ENCODE measurements at places on chromosomes 2 and 18.

DNA sequence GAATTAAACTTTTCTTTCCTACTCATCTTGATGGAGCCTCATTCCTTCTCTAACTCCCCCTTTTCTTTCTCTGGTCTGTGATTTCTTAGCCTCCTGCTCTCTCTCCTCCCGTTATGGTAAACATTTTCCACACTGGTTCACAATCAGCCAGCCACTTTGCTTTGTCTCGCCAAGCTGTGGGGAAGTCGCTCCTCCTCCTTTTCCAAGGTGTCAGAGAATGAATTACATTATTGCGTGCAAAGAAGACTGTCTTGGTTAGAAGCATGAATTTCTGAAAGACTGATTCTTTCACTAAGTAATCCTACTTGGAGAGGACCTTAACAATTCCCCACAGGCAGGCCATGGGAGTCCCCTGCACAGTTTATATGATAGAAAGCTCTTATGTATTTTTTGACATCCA, 46.1 kb downstream of the RASGRP3 start:
- DNase-seq, result no peak

GRCh38 chr2:214328941-214329340, 81.9 kb upstream of the VWC2L start:
- no peak for DNase-seq

DNA sequence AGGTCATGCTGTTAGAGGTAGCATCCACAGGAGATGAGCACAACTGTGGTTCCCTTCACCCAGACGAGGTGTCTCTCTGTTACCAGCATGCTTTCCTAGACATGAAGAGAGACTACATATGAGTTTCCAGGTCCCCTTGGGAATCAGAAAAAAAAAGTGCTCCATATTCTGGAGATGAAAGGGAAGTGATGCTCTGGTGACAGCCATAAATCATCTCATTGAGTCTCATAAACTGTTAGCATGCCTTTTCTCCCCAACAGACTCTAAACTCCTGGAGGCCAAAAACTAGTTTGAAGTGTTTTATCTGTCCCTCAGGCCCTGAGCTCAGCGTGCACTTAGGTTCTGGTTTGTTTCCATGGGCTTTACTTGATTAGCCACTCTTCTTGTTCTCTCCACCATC, 124.6 kb upstream of the CREB1 start:
- DNase-seq, result no peak

GRCh38 chr2:120984452-120985173, 248.9 kb downstream of the GLI2 start:
- no peak for DNase-seq

DNA sequence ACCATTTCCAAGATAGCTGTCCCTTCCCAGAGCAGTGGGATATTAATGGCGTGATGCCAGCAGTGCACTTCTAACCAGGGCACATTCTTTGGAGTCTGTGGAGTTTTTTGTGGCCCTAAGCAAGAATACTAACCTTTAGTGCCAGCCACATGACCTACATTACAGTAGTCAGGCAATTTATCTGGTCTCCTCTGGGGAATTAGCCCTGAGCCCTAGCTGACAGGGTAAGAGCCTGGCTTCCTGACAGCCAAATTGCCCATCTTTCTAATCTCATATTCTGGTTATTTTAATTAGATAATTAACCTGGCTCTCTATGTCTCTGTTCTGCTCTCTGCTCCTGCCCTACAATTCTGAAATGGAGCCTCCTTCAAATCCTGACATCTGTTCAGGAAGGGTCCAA, 5.2 kb downstream of the PFN4 start:
- DNase-seq, result no peak

DNA sequence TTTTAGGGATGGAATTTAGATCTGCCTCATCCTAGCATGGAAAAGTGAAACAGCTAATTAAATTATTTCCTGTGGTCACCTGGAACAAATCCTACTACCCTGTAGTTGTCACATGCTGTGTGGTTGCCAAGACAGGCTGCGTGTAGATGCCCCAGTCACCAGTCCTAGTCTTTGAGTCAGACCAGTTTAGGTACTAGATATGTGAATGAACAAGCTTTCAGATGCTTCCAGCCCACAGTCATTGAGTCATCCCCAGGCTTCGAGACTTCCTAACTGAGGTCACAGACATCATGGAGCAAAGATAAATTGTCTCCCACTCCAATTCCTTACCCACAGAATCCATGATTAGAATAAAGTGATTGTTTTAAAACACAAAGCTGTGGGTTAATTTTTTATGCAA, 35.8 kb upstream of the GRB14 start:
- DNase-seq, result no peak

- peak; percentile 77 for DNase-seq
Measured at GRCh38 chr2:14635391-14635871, 2.9 kb downstream of the LRATD1 start.

DNA sequence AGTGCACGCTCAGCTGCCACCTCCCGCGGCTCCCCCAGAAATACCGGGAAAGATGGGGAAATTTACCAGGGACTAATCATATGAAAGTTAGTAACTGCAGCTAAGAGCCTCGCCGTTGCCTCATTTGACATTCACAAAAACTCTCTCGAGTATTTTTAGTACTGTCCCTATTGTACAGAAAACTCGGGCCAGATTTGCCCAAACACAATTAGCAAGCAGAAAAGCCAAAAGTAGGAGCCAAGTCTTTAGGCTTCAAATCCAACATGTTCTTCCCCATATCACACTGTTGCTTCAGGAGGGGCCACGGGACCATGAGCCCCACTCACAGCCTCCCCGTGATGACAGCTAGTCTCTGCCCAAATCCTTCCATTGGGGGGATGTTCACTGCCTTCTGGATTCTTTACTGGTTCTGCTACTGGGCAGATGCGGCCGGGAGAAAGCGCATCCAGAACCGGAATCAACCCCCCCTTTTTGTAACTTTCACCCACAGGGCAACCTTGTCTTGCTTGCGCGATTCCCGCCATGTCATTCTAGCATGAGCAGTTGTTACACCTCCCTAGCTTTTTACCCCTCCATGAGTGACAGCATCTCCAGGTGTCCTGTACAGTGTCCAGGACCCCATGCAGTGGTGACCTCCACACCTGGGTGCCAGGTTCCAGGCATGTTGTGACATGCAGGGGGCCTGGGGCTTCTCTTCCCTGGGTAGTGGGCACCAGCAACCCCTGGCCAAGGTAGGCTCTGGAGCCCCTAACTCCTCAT, 35.2 kb downstream of the CENPO start:
- no peak for DNase-seq

GRCh38 chr2:99691926-99692325, 202.1 kb upstream of the REV1 start:
- DNase-seq, result no peak

DNA sequence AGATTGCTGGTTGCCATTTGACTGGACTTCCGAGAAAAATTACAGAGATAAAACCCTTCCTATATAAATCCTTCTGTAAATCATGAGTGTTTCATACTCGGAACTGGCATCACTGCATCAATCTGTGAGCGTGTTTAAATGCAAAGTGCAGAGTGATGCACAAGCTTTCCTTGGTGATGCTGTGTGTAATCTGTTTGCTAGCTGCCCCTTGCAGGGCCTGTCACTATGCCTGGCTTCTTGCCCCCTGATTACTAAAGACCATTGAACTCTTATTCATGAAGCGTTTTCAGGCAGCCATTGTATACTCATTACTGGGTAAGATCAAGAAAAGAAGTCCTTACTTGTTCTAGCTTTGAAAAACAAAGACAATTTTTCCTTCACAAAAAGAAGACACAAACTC, 266.9 kb upstream of the FANCL start:
- DNase-seq, result peak; percentile 8

- no peak for DNase-seq
Measured at GRCh38 chr18:80254971-80255500, 7.7 kb upstream of the PARD6G start.

DNA sequence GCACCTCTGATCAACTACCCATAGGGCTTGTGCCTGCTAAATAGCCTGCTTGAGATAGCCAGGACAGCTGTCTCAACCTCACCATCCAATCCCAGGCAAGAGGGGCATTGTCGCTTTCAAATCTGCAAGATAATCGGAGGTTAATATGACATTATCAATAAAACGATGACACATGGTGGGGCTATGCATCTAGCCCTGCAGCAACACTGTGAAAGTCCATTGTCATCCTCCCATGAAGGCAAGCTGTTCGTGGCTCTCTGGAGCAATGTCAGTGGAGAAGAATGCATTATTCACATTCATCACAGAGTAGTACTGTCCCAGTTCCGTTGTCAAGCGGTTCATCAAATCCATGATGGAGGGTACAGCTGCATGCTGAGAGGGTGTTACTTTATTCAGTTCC, 18.9 kb upstream of the KLHL23 start:
- DNase-seq, result no peak

- no peak for DNase-seq
Measured at GRCh38 chr2:30769891-30770462, 37.3 kb downstream of the CAPN13 start.

DNA sequence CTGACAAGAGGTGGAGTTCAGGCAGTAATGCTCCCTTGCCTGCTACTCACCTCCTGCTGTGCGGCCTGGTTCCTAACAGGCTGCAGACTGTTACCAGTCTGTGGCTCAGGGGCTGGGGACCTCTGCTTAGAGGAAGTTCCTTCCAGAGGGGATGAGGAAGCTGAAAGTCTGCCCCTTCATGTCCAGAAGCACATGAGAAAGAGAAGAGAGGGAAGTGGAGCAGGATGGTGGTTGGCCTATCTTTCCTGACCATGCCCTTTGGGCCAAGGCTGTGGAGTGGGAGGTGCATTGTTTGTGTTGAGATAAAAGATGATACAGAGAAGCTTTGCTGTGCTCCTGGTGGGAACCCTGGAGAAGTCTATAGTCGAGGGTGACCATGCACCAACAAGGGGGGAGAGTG, 112.5 kb downstream of the LPIN1 start:
- DNase-seq, result no peak

GRCh38 chr2:119772128-119772527, 12.4 kb downstream of the PTPN4 start:
- DNase-seq, result no peak

DNA sequence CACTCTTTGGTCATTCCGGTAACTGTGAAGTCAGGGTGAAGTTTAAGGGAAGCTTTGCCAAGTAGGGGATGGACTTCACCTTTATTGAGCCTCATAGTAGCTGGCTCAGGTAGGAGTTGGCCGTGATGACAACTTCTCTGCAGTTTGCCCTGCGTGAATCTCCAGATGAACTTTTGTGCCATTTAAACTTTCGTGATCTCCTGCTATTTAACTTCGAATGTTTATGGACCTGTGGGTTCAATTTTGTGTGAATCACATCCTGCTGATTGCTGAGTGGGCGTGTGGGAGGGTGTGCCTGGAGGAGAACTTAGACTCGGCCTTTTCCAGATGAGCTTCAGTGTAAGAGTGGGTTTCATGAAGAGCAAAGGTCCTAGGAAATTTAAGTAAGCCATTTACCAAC, 4.2 kb downstream of the UGT1A1 start:
- DNase-seq, result no peak

DNA sequence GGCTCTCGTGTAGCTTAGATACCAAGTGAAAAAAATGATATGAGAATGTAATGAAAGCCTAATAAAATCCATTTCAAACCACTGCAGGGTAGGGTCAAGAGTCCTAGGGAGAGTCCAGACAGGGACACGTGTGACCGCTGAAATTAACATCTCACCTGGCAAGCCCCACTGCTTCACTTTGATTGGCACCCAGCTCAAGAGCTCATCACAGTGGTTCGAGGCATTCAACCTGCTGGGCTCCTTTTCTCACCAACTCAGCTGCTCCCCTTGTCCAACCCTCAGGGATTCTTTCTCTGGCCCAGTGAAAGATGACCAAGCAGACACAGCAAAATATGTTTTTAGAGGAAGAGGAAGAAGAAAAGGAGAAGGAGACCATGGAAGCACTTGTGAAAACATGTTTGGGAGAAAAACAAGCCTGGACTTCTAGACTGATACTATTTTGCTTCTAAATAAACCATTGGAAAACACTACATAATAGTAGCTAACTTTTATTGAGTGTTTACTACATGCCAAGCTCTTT, 49.2 kb upstream of the CREB1 start:
- no peak for DNase-seq

GRCh38 chr2:37091873-37092272, 7.6 kb downstream of the GPATCH11 start:
- DNase-seq, result no peak

- DNase-seq, result no peak
Measured at GRCh38 chr2:69340101-69340775, 46.8 kb downstream of the GFPT1 start.

DNA sequence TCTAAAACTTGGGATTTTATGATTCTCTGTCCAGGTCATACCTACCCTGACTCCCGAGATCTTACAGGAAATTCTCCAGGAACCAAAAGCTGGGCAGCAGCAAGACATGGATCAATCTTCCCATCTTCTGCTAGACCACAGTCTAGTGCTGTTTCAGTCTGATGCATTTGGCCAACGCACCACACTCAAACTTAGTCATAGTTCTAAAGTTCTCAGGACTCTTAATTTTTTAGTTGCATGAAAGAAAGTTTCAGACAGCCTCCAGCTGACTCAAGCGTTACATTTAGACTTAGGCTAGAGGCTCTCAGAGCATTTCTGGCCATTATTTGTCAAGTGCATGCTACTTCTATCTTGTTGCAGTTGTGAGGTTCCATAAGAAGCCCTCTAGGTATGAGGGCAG, 230.1 kb upstream of the CCDC150 start:
- DNase-seq, result no peak

DNA sequence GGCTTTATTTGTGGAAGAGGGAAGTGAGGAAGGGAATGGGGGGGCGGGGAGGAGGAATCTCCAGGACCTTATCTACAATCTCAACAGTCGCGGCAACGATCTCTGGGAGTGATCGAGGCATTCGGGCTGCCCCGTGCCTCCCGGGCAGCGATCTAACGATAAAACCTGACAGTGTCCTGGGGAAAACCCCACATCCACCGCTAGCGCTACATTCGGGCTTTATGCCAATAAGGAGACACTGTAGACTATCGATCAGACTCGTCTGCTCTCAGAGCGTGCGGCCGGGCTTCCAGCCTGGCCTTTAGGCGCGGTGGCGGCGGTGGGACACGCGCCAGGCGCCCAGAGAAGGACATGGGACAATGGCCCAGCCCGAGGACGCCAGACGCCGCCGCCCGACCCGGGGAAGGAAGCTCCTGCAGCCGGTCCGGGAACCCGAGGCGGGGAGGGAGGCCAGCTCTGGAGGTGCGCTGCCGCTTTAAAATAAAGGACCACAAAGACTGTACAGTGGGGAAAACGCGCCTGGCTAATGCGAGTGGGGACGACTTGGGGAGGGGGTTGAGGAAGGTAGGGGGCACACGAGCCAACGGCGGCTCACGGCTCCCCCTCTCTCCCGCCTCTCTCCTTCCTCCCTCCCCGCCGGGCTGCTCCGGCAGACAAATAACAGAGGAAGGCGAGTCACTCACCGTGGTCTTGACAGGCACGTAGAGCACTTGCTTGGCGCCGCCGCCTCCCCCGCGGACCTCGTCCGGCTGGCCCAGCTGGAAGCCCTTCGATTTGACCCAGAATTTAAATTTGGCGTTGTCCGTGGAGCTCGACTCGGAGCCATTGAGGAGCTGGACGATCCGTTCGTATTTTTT, 2.2 kb downstream of the NOL4 start:
- peak; percentile 17 for DNase-seq

DNA sequence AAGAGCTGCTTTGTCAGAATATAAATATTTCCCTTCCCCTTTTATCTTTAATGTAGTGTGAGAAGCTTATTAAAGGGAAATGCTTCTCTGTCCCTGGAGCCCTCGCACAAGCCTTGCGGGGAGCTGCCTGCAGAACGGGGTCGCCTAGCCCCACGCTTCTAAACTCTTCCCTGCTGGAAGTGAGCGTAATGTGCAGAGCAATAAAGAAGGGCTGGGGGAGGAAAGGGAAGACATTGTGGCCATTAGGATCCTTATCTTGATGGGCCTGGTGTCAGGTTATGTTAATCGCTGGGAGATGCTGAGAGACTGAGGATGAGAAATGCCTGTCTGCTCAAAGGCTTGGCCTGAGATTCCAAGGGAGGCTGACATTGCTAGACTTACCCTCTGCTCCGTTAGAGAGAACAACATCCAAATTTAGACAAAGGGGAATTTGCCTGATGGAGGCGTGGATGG, 18.9 kb upstream of the FZD7 start:
- DNase-seq, result no peak

Measured in amygdala (tissue), 56 donors.